Activated CD4-positive, alpha-beta T cell treated with anti-CD3 and anti-CD28 coated beads, Interleukin-2, amount 50 U/mL, for 1 hour (primary cell): ENCODE measurements at places on chromosomes 1 and 21.

GRCh38 chr1:8590721-8591351, 226.6 kb downstream of the RERE start:
- DNase-seq, result no peak

GRCh38 chr21:20511216-20511880, 486.9 kb upstream of the NCAM2 start:
- DNase-seq, result no peak

DNA sequence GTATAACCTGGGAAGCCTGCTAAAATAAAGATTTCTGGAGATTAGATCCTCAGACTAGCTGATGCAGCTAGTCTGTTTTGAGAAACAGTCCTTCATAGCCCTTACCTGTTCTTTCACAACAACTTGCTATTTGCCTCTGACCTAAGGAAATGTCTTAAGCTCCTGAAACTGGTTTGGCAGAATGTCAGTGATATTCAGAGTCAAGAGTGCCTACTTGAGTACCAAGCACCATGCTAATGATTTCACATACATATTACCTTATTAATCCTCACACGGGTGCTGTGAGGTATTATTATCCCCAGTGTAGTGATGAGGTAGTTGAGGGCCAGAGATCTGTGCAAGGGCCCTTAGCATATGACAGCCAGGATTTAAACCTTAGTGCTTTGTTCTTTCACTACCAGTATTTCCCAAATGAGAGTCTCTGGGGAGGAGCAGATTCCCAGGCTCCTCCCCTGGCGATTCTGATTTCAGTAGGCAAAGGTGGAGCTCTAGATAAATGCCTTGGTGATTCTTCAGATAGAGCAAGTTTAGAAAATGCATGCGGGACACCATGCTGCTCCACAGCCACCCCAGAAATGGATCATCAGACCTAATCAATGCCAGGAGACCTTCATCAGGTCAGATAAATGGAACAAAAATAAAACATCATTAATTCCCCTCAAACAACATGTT, 47.4 kb upstream of the WNT2B start:
- DNase-seq, result no peak

DNA sequence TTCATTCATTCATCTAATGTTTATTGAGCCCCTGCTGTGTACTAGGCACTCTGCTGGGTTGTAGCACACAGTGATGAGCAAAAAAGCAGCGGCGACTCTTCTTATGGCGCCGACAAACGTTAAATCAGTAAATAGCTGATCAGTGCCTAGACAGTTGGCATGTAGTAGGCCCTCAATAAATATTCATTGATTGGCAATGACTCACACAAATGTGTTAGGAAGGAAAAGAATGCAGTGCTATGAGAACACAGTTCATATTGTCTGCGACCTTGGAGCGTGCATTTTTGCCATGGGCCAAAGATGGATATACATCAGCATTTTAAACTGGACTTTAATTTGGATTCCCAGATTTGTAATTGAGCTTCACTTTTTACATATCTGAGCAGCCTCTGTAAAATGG, 52.0 kb downstream of the PRDM2 start:
- no peak for DNase-seq

DNA sequence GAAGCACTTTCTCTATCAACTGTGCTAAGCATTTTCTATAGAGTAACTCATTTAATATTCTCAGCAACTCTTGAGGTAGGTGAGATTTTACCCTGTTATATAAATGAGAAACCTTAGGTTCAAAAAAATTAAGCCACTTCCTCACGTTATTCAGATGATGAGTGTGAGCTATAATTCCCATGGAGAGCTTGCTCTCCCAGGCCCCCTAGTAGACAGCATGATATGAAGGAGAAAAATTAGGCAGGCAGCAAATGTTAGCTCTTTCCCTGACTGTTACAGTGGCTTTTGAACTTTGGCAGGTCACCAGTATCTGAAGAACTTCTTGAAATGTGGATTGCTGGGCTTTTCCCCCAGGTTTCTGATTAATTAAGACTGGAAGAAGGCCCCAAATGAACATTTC, 753.1 kb downstream of the NCAM2 start:
- no peak for DNase-seq

- no peak for DNase-seq
Observed at GRCh38 chr1:235105051-235106043, 23.3 kb downstream of the TOMM20 start.

DNA sequence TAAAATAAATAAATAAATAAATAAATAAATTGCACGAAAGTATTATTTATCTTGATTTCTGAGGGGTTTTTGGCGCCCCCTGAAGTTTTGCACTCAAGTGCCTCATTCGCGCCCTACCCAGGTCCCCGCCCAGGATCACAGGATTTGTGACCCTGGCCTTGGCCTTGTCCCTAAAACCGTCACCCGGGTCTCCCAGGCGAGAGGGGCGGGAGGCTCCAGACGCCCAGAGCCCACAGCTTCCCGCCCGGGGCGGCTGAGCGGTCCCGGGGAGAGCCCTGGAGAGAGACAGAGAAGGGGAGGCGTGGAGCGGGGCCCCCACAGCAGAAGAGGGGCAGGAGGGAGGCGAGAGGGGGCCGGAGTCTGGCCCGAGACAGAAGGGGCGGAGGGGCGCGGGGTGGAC, 91.8 kb upstream of the CASZ1 start:
- no peak for DNase-seq

DNA sequence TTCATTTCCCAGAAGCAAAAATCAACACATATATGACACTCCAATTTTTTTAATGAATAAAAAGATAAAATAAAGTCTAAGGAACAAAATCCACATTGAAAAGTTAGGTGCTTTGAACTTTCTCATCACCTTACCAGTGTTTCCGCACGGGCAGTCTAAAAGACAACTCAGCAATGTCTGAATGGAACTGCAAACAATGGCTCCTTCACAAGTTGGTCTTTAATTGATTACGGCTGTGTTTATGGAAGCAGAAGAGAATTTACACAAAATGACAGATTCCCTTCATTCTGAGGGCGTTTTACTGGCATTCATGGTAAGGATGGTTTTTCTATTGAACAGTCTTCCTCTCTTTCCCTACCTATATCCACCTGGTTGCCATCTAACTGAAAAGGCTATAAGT, 65.0 kb upstream of the RNPC3 start:
- no peak for DNase-seq
